Activated CD4-positive, CD25-positive, alpha-beta regulatory T cell (primary cell): ENCODE measurements at places on chromosomes 5 and 9.
A peak's percentile ranks its signal among the peaks of the same experiment; 100 is the strongest.

- DNase-seq = no peak
Measured at GRCh38 chr9:117126871-117127270, 288.0 kb downstream of the ASTN2 start.

DNA sequence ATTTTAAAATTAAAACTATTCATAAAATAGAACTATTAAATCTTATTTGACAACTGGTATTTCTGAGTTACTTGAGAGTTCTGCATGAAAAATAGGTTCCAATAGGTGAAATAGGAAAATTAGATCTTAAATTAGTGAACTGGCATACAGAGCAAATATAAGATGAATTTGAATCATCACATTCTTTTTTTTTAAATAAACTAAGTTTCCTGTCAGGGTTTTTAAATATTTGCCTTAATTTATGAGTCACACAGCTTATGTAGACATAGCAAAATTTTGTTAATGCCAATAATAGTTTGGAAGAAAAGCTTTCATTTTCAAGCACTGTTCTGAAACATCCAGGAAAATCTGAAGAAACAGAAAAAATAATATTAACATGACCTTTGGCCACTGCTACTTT, 311.7 kb upstream of the HAPLN1 start:
- DNase-seq = no peak

DNA sequence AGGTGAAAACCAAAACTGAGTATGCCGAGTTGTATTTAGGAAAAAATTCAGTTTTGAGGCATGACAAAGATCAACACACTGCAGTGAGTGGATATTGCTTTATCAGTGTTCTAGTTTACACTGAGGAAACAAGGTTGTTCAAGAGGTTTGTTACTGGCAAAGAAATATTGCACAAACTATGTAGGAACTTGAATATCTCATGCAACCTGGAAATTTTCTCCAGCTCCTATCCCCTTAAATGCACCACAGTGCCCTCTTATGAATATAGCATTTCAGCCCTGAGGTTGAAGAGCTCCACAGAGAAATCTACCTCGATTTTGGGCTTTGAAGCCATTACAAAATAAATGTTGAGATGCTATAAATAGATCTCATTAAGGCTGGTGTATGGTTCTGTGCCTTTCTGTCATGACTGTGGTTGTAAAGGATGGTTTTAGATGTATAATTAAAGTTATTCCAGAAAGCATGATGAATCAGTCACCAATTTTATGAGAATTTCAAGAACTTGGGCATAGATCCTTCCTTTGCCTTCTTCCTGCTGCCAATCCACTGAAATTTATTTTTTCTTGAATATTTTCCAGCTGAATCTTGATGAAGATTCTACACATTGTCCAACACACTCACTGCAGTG, 159.3 kb downstream of the SPATA31D1 start:
- no peak for DNase-seq

GRCh38 chr9:70000469-70000868, 43.2 kb upstream of the MAMDC2 start:
- DNase-seq = no peak

GRCh38 chr5:139262742-139263445, 30.6 kb upstream of the MATR3 start:
- DNase-seq = peak; percentile 23
